Hepatocyte (in vitro differentiated cells): ENCODE measurements at places on chromosomes 5 and 9. TPM values are rescaled to one million over a fixed set of nuclear protein-coding genes. Genes with fewer than 3 reads are reported as not detected.
A peak's percentile ranks its signal among the peaks of the same experiment; 100 is the strongest.

DNA sequence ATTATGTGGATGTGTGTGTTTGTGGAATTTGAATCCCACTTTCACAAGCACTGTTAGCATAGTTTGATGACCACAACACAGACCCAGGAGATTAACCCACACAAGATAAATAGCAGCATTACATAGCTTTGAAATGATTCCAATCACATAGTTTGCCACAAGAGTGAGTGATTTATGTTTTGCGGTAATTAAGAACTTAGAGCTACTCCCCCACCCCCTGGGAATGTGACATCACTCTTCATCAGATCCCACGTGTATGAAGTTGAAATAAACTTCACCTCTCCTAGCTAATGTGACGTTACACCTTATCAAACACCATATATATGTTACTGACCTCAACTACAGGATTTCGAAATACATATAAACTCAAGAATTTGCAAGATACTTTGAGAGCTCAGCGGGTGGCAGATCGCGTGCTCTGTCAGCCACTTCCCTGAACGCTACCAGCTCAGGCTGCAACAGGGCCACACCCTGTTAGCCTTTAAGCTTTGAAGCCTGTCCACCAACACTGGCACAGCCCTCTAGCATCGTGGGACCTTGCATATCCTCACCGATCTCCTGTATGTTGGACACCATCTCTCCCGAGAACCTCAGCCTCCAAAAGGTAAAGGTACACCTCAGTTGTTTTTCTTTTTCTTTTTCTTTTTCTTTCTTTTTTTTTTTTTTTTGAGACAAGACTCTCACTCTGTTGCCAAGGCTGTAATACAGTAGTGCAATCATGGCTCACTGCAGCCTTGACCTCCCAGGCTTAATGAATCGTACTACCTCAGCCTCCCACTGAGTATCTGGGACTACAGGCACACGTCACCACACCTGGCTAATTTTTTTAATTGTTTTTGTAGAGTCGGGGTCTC, 1.7 kb upstream of the AGTPBP1 start:
- H3K27ac ChIP-seq = peak overlapping the region; percentile 94
- peak; percentile 66 for DNase-seq
- peaks cover 5% of the 10 kb centered on the region for H3K4me1 ChIP-seq
- H3K4me3 ChIP-seq = no peak overlapping the region
- H3K27me3 ChIP-seq = no peaks in the 10 kb centered on the region
- no peaks in the 10 kb centered on the region for H3K36me3 ChIP-seq

DNA sequence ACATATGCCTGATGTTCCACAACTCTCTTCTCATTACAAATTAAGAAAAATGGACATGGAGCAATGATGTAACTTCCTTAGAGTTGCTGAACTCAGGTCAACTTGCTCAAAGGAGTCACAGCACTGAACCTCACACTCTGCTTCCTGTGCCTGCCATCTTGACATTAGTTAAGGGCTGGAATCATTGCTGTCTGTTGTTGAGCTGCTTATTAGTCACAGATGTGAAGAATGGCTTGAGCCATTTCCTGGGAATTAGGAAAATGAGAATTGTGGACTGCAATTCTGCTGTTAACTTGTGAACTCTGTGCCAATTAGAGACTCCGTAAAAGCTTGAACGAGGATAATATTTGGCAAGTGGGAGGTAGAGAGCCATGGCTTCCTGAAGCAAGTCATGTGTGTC, 212.0 kb downstream of the ADAMTS12 start:
- no peak overlapping the region for H3K27ac ChIP-seq
- no peaks in the 10 kb centered on the region for H3K36me3 ChIP-seq
- H3K27me3 ChIP-seq = no peaks in the 10 kb centered on the region
- no peak overlapping the region for H3K4me3 ChIP-seq
- H3K4me1 ChIP-seq = no peaks in the 10 kb centered on the region

DNA sequence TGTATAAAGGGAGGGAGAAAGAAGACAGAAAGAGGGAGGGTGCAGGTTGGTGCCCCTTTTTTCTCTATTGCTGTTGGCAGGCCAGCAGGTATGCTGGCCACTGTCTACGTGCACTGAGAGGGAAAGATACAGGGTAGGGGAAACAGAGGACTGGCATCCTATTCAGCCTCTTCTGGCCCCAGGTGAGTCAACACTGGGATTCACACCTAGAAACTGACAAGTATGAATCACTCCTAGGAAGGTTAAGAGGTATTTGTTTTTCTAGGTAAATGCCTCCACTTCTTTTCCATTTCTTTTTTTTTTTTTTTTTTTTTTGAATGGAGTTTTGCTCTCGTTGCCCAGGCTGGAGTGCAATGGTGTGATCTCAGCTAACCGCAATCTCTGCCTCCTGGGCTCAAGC, 2.8 kb upstream of the UBAP1 start:
- peaks cover 11% of the 10 kb centered on the region for H3K4me1 ChIP-seq
- peak overlapping the region; percentile 63 for H3K27ac ChIP-seq
- H3K36me3 ChIP-seq = no peaks in the 10 kb centered on the region
- no peak overlapping the region for H3K4me3 ChIP-seq
- no peak for DNase-seq

DNA sequence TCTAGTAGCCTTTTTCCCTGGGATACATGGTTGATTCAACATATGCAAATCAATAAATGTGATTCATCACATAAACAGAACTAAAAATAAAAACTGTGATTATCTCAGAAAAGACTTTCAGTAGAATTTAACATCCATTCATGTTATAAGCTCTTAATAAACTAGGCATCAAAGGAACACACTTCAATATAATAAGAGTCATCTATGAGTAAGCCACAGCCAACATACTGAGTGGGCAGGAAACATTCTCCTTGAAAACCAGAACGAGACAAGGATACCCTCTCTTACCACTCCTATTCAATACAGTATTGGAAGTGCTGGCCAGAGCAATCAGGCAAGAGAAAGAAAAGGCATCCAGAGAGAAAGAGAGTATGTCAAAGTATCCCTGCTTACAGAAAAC, 239.9 kb downstream of the ATPSCKMT start:
- H3K36me3 ChIP-seq = no peaks in the 10 kb centered on the region
- H3K4me1 ChIP-seq = no peaks in the 10 kb centered on the region
- no peak for DNase-seq
- H3K27ac ChIP-seq = no peak overlapping the region

DNA sequence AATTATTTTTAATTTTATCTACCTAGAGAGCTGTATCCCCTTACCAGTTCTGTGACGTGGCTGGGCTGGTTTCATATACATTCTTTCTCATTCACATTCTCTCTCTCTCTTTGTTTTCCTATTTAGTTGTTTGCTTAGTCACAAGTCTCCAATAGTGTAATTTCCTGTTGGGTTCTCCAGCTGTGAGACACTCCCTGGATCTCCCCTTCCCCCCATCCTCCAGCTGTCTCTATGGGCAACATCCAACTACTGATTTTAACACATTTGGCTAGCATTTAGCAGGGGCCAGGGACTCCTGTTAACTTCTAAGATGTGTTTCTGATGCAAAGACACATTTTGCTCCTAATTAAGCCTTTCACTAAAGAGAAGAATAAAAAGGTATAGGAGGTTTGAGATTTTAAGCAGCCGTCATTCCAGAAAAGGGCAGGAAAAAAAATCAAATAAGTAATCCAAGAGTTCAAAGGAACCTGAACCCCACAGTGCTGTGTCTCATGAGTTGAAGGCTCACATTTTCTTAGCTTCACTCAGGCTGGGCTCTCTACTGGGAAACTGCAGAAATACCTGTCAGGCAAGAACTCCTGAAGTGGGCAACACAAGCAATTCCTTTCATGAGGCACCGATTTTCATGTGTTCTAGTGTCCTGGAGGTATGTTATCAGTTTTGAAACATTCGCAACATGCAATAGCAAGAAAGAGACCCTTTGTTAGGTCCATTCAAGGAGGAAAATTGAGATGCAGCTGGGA, 198.7 kb upstream of the C9orf72 start:
- H3K27ac ChIP-seq = peak overlapping the region; percentile 48
- no peak overlapping the region for H3K4me3 ChIP-seq
- no peaks in the 10 kb centered on the region for H3K36me3 ChIP-seq
- H3K27me3 ChIP-seq = no peaks in the 10 kb centered on the region
- H3K4me1 ChIP-seq = no peaks in the 10 kb centered on the region
- no peak for DNase-seq

GRCh38 chr9:88871669-88872068, 119.6 kb upstream of the S1PR3 start:
- H3K36me3 ChIP-seq = no peaks in the 10 kb centered on the region
- no peaks in the 10 kb centered on the region for H3K4me1 ChIP-seq
- DNase-seq = no peak

DNA sequence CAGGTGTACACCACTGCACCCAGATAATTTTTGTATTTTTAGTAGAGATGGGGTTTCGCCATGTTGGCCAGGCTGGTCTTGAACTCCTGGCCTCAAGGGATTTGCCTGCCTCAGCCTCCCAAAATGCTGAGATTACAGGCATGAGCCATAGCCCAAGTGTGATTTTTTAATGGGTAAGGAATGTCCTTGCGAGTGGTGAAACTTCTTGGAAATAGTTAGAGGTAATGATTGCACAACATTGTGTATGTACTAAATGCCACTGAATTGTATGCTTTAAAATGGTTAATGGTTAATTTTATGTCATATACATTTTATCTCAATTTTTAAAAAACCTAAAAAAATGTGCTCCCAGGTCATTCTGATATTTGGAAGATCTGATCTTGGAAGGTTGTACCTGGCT, 59.9 kb upstream of the IL6ST start:
- H3K4me1 ChIP-seq = peaks cover 34% of the 10 kb centered on the region
- no peak for DNase-seq

- no peaks in the 10 kb centered on the region for H3K27me3 ChIP-seq
- H3K4me3 ChIP-seq = no peak overlapping the region
- DNase-seq = no peak
- peak overlapping the region; percentile 65 for H3K27ac ChIP-seq
- no peaks in the 10 kb centered on the region for H3K4me1 ChIP-seq
Measured at GRCh38 chr5:173456751-173457171, 128.5 kb upstream of the STC2 start.

DNA sequence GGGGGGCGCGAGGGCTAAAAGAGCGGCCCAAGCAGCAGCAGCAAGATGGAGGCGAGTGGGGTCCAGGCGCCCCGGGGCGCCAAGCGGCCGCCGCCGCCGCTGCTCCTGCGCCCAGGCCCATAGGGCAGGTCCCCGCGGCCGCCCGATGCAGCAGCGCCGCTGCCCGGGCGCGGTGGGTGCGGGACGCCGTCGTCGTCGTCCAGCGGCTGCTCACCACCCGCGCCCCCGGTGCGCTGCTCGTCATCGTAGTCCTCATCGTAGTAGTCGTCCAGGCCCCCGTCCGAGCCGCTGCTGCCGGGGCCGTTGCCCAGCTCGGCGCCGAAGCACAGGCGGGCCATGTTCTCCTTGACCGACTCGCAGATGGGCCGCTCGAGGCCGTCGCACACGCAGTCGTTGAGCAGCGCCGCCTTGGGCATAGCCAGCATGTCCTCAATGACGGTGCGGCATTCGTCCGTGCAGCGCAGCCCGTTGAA, 1.5 kb downstream of the GAS1 start:
- H3K27me3 ChIP-seq = peaks cover 35% of the 10 kb centered on the region
- peak; percentile 59 for DNase-seq
- peaks cover 19% of the 10 kb centered on the region for H3K4me1 ChIP-seq
- H3K36me3 ChIP-seq = no peaks in the 10 kb centered on the region
- H3K27ac ChIP-seq = peak overlapping the region; percentile 89

DNA sequence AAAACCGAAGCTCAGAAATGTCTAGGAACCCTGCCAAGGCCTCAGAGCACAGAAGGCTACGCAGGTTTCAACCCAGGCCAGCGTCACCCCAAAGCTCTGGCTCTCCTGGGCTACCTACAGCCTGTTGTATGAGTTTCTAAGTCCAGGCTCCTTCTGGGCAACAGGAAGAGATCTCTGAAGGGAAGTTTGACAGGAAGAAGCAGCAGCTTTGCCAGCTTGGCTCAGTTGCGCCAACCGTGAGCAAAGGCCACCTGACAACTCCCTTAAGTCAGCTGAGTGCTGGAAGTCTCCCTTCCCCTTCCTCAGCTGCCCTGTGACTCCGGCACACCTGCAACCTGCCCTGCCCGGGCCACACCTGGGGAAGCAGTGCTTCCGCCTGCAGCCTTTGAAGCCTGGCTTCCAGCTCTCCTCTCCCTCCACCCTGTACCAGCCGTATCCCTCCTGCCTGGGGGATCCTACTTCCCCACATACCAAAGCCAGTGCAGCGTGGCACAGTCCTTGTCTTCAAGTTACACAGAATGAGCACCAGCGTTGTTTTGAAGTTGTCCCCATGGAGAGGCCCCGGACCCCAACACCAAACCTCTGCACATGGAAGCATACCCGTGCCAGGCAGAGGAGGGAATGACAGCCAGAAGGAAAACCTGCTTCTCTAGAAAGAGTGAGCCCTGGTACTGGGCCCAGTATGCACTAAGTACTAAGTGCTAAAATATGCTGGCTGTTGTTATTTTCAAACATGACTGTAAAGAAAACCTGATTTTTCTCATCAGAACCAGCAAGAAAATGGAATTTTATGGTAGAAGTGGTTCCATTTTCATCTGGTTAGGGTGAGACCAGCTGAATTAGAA, 36.5 kb downstream of the SHB start:
- peak; percentile 59 for DNase-seq
- H3K4me3 ChIP-seq = no peak overlapping the region
- H3K4me1 ChIP-seq = peaks cover 23% of the 10 kb centered on the region
- no peaks in the 10 kb centered on the region for H3K27me3 ChIP-seq

DNA sequence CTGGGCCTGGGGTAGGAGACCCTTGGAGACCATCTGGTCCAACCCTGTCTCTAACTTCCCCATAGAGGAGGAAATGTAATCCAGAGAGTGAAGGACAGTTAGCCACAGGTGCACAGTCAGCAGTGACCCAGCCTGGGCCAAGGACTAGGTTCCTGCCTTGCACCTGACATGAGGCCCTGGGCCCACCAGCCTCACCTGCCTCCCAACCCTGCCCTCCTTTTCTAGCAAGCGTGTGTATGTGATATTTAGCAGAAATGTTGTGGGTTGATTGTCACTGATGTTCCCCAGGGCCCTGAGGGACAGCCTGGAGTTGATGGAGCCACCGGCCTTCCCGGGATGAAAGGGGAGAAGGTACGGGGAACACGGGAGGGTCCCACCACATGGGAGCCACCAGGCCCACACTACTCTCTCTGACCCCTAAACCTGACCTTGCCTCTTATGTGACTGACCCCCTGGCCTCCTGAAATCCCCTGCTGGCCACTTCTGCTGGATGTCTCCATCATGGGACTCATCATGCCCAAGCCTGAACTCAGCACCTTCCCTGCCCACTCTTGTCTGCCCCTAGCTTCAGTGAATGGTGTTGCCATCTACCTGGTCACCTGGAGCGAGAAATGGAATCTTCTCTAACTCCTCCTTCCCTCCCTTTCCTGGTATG, 79.2 kb upstream of the TGFBR1 start:
- DNase-seq = no peak
- no peaks in the 10 kb centered on the region for H3K4me1 ChIP-seq
- H3K4me3 ChIP-seq = no peak overlapping the region
- H3K27me3 ChIP-seq = no peaks in the 10 kb centered on the region
- no peak overlapping the region for H3K27ac ChIP-seq

GRCh38 chr5:74248576-74248975, 392.0 kb downstream of the ENC1 start:
- DNase-seq = no peak
- H3K27me3 ChIP-seq = no peaks in the 10 kb centered on the region
- no peak overlapping the region for H3K4me3 ChIP-seq
- H3K36me3 ChIP-seq = no peaks in the 10 kb centered on the region

The SPINK13 gene
- not detected in 2 replicates for total RNA-seq

The FRMD3 gene
- total RNA-seq = 6.5 and 7.0 TPM in 2 replicates
